HT-29 (cell line): ENCODE measurements at places on chromosomes 2 and 18. TPM values are rescaled to one million over a fixed set of nuclear protein-coding genes. Genes with fewer than 3 reads are reported as not detected.
A peak's percentile ranks its signal among the peaks of the same experiment; 100 is the strongest.

DNA sequence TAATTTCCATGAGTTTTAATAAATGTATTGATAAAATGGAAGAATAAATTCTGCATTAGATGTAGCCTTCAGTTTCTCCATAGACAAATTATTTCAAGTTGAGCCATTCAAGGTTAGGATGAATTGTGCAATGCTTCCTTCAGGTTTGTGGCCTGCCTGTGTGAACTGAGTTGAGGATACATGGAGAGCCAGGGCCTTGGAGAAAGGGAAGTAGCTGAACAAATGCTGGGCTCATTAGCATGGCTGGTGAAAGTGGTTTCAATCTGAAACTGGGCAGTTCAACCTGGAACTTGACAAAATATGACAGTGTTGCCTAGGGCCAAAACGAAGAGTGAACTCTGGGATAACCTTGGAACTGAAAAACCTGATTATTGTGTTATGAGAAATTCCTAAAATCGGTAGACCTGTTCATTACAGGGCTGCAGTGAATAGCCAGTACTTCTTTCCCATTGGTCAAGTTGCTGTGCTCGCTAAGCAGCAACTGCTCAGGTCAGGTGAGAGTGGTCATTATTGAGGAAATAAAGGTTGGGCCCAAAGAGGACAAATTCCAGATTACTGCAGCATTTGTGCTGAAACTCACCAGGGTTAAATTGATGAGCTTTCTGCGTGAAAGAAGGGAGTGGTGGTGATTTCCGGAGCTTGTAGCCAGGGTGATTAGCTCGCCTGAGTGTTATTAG, 12.7 kb downstream of the INPP1 start:
- no peak for DNase-seq

- no peak for DNase-seq
Observed at GRCh38 chr2:173550143-173550542, 195.5 kb downstream of the CDCA7 start.

DNA sequence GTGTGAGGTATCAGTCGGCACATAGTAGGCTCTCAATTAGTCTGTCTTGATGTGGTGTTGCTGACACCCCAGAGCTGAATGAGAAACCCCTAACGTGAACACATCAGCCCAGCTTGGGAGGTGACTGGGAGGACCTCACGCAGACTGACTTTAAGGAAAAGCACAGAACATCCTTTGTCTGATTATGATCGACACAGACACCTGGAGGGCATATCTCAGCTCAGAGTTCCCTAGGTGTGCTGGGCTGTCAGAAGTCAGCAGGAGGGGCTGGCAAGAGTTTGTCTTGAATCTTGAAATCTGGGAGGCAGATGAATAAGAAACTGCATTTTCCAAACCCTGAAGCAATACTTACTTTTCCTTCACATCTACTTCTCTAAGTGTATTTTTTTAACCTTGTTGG, 16.8 kb upstream of the MYCN start:
- DNase-seq = no peak

DNA sequence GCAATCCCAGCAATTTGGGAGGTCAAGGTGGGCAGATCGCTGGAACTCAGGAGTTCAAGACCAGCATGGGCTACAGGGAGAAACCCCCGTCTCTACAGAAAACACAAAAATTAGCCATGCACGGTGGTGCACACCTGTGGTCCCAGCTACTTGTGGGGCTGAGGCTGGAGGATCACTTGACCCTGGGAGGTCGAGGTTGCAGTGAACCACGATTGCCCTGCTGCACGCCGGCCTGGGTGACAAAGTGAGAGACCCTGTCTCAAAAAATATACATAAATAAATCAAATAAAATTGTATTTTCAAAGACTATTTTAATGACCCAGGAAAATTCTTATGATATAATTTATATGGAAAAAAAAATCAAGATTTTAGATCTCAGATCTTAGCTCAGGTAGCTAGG, 191.5 kb downstream of the ZFP36L2 start:
- DNase-seq = no peak

- no peak for DNase-seq
Observed at GRCh38 chr2:216851486-216852090, 8.3 kb downstream of the TNP1 start.

GRCh38 chr2:9102861-9103662, 99.6 kb upstream of the MBOAT2 start:
- DNase-seq = peak; percentile 36

DNA sequence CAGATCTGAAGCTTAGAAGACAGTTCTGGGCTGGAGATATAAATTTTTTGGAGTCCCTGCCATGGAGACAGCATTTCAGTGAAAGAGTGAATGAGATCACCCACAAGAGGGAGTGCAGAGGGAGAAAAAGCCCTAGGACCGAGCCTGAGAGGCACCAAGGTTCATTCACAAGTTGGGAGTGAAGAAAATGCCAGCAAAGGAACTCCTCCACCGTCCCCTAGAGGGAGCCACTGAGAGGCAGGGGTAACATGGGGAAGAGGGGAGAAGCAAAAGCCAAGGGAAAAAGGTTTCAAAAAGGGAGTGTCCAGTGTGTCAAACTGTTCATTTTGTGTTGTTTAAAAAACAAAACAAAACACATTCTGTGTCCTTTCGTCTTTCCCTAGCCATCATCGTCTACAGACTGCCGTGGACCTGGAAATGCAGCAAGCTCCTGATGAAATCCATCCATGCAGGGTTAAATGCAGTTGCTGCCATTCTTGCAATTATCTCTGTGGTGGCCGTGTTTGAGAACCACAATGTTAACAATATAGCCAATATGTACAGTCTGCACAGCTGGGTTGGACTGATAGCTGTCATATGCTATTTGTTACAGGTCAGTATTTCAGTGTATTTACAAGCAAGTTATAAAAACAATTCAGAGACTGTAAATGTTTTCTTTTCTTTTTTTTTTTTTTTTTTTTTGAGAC, 19.1 kb downstream of the CYBRD1 start:
- peak; percentile 40 for DNase-seq

DNA sequence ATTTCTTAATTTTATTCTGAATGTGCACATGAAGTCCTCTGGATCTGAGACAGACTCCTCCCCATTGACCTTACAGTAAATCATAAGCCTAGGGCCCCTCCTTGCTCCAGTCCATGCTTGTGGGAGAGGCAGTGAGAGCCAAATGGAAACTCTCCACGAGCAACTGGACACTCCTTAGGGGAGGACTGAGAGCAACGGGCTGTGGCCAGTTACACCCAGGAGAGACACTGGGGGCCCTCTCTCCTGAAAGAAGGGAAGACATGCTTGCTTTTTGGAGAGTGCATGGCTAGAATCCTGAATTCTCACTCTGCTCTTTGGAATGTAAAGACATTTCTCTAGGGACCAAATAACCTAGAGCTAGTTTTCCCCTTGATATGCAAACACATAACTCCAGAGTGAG, 49.0 kb upstream of the BIN1 start:
- no peak for DNase-seq

- DNase-seq = no peak
Observed at GRCh38 chr2:194346193-194346592, 1310.8 kb upstream of the SLC39A10 start.

DNA sequence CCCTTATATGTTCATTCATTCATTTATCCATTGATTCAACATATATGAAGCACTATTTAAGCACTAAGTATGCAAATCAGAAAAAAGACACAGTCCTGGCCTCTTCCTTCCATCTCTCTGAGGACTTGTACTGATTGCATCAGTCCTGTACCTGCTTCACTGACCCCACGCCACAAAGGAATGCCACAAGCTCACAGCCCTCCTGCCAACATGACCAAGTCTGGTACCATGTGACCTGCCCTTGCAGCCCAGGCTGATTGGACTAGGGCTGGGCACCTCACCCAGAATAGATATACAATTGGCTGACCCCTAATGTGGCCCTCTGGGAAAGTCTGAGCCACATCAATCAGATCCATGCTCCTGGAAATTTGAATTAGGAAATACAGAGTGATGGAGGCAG, 196.6 kb downstream of the AGPS start:
- no peak for DNase-seq

TPRKB gene
- total RNA-seq = 16.6 and 18.8 TPM in 2 replicates

HRH4 gene
- total RNA-seq = not detected in 2 replicates

SERPINB11 gene
- not detected in 2 replicates for total RNA-seq

DNA sequence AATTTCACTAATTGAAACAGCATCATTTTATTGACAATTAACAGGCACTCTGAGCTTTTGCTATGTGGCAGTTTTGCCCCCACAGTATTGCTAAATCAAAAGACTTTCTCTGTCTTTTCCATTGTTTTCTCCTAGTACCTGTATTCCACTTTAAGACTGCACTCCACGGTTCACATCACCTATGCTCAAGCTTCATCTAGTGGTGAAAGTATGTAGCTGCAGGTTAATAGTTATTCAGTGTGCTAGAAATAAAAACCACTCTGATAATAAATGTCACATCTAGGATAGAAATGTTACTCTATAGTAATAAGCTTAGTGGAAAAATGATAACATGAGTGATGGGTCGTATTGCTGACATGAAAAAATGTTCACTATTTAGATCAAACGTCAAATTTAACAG, 24.6 kb downstream of the ARL6IP6 start:
- peak; percentile 30 for DNase-seq

TGFA gene
- total RNA-seq = 37.5 and 43.3 TPM in 2 replicates

GRCh38 chr2:111028720-111029119, 92.0 kb upstream of the BCL2L11 start:
- peak; percentile 52 for DNase-seq

- DNase-seq = no peak
Observed at GRCh38 chr2:127050803-127051115, 56.2 kb downstream of the BIN1 start.
